ENCODE measurements at places on chromosomes 4 and X.

GRCh38 chr4:101555341-101555880, 208.1 kb upstream of the PPP3CA start:
- DNase-seq = no peak

DNA sequence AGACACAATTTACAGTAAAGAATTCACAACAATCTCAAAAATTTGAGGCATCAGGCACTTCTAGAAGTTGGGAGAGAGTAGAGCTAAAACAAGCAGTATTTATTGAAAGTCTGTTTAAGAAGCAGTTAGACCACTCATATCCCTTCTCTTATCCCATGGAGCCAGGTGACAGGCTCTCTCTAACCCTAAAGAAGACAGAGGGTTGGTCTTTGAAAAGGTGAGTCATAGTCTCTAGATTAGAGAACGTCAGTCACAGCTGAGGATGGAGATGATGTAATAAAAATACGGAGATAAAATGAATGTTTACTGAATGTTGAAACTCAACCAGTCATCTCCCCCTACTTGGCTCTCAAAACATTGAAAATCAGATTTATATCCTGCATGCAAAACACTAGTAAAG, 223.8 kb downstream of the CHIC2 start:
- DNase-seq = no peak

DNA sequence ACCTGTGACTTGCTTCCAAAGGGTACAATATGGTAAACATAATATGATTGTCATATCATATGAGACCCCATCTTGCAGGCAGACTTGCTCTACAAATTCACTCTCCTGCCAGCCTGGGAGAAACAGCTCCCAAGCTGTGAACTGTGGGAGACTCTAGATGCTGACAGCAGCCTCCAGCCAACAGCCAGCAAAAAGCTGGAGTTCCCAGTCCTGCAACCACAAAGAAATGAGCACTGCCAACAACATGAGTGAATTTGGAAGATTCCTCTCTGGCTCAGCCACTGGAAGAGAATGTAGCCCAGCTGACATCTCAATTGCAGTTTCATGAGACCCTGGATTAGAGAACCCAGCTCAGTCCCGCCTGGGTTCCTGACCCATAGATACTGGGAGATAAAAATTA, 145.4 kb downstream of the QDPR start:
- DNase-seq = no peak

DNA sequence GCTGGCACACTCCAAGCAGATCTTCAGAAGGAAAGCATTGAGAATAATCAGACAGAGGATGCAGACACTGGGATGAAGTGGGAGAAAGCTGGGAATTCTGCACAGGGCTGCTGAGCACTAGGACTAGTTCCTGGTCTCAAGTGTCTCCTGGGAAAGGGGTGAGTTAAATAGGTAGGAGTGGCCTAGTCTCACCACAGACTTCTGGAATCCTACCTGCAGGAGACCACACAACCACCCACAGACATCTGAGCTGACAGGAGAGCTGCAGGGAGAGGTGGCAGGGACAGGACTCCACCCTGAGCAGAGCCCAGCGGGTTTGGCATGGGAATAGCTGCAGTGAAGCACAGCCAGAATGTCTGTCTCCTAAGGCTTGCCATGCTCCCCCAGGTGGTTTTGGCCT, 95.1 kb upstream of the GALNTL6 start:
- no peak for DNase-seq

- no peak for DNase-seq
These were observed 11.0 kb upstream of the MAMLD1 start for GRCh38 chrX:150352114-150352513.

- no peak for DNase-seq
These were observed 434 bp downstream of the CXCL3 start for GRCh38 chr4:74038086-74038424.

DNA sequence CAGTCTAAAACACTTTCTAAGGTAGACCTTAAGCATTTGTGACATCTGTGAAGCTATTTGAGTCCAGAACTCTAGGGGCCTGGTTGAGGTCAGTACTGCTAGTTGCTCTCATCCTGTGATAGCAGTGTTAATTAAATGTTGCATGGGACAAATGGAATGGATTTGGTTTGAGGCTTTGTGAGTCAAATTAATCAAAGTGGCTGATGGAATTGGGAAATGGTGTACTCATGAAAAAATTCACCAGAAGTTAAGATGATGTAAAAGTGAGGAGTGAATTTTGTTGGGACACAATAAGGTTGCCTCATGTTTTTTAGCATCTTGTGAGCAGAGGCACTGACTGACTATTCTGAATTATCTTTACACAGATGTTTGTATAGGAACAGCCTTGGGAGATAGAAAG, 99.2 kb upstream of the ARSJ start:
- no peak for DNase-seq

GRCh38 chr4:153728660-153729059, 31.2 kb downstream of the RNF175 start:
- no peak for DNase-seq

GRCh38 chr4:40587826-40588225, 41.8 kb downstream of the RBM47 start:
- no peak for DNase-seq

GRCh38 chrX:128582036-128582435, 529.8 kb upstream of the ACTRT1 start:
- DNase-seq = no peak

GRCh38 chr4:8910822-8911315, 39.2 kb upstream of the HMX1 start:
- no peak for DNase-seq

GRCh38 chr4:90124276-90124675, 2.9 kb upstream of the CCSER1 start:
- DNase-seq = no peak

DNA sequence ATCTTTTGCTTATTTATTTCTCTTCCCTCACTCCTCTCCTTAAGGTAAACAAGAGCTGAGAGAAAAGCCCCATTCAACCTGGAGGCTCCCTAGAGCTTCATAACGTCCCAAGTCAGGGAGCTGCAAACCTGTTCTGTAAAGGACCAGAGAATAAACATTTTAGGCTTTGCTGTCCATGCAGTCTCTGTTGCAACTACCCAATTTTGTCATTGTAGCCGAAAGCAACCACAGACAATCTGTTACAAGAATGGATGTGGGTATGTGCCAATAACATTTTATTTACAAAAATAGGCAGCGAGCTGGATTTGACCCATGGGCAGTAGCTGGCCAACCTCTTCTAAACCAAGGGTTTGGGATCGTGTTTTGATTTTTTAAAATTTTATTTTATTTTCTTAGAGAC, 71.3 kb upstream of the TBL1X start:
- DNase-seq = no peak

DNA sequence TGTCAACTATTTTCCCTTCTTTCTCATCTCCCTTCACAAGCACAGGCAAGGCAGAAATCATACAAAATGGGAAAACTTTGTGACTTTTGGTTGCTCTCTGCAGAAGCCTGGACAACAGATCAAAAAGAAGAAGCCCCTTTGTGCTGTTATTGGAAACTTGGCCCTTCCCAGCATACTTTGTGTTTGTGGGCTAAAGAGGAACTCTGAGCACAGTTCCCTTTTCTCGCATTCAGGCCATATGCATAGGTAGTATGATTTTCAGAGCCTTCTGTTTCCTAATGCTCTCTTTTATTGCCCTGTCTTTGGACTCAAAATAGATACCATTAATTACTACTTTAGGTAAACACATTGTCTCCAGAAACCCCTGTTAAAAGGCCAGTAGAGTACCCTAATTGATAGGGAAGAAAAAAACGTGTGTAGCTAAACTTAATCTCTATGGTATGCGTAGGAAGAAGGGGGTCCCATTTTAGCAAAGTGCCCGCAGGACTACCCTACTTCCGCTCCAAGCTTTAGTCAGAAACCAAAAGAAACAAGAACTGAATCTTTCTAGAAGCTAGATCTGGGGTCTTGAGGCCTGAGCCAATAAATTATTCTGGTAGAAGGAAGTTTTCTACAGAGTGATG, 26.6 kb downstream of the VSIG4 start:
- no peak for DNase-seq

Data from stimulated activated CD8-positive, alpha-beta memory T cell treated with anti-CD3 and anti-CD28 coated beads, Interleukin-15, amount 100 ng/mL, for 48 hours (primary cell).